ENCODE measurements at places on chromosomes 3 and 15. TPM values are rescaled to one million over a fixed set of nuclear protein-coding genes. Genes with fewer than 3 reads are reported as not detected.

CNTN3 gene
- total RNA-seq = 44.0 TPM

SCAANT1 gene
- total RNA-seq = not detected

RAB27A gene
- total RNA-seq = 9.5 TPM

IL20RB gene
- 2.6 TPM for total RNA-seq

IL17RD gene
- 9.7 TPM for total RNA-seq

DNAH12 gene
- 0.86 TPM for total RNA-seq

METTL6 gene
- 31.8 TPM for total RNA-seq

FAM81A gene
- 83.6 TPM for total RNA-seq

Measured in dorsolateral prefrontal cortex (tissue), 122 donors.